Aorta (tissue), 5 donors: ENCODE measurements at places on chromosomes 12 and 14. TPM values are rescaled to one million over a fixed set of nuclear protein-coding genes. Genes with fewer than 3 reads are reported as not detected.

Gene IFI27L1
- total RNA-seq, result 13.7 TPM

Gene E2F7
- 0.36 TPM for total RNA-seq

Gene RTL1
- not detected for total RNA-seq

Gene SYNDIG1L
- total RNA-seq, result 1.2 TPM

Gene FAM186B
- 0.30 TPM for total RNA-seq

Gene TSPAN11
- total RNA-seq, result 14.1 TPM

Gene FERMT2
- 310 TPM for total RNA-seq

Gene ACRBP
- total RNA-seq, result 5.2 TPM

Gene VRTN
- not detected for total RNA-seq

Gene DAO
- not detected for total RNA-seq

Gene PRH2
- total RNA-seq, result not detected

Gene SOX5
- total RNA-seq, result 54.2 TPM

Gene SLC41A2
- 106 TPM for total RNA-seq

Gene FOXN4
- not detected for total RNA-seq

Gene GPR137C
- 1.7 TPM for total RNA-seq

Gene ZNF891
- 4.9 TPM for total RNA-seq

Gene SYCP3
- total RNA-seq, result 0.65 TPM

Gene ACADS
- 15.6 TPM for total RNA-seq

Gene GPN3
- 14.5 TPM for total RNA-seq

Gene TMEM121
- 1.9 TPM for total RNA-seq

Gene EXOC3L4
- 0.68 TPM for total RNA-seq

Gene KRT83
- not detected for total RNA-seq

Gene AICDA
- total RNA-seq, result not detected

Gene RHOF
- total RNA-seq, result 18.0 TPM

Gene RILPL1
- 28.8 TPM for total RNA-seq

Gene FOXG1
- total RNA-seq, result not detected

Gene CCDC177
- not detected for total RNA-seq

Gene FSCB
- not detected for total RNA-seq

Gene EMP1
- total RNA-seq, result 594 TPM

Gene ABCD2
- 0.75 TPM for total RNA-seq
